SK-N-MC (cell line): ENCODE measurements at places on chromosomes 3 and 15.
A peak's percentile ranks its signal among the peaks of the same experiment; 100 is the strongest.

DNA sequence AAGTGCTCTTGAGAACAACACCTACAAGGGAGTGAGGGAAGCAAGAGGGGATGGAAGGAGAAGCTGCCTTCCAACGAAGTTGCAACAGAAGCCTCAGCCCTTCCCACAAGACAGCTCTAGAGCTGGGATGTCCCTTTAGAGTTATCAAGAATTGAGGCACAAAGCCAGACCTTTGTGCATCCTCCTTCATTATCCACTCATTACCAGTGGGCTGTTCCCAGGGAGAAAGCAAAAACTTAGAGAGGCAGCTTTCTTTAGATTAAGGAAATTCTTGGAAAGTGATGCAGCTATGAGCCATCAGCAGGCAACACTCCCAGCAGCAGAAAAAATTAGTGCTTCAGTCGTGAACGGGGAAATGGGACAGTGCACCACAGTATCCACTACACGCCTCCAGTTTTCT lies 10.6 kb upstream of the CD96 start:
- DNase-seq = no peak

DNA sequence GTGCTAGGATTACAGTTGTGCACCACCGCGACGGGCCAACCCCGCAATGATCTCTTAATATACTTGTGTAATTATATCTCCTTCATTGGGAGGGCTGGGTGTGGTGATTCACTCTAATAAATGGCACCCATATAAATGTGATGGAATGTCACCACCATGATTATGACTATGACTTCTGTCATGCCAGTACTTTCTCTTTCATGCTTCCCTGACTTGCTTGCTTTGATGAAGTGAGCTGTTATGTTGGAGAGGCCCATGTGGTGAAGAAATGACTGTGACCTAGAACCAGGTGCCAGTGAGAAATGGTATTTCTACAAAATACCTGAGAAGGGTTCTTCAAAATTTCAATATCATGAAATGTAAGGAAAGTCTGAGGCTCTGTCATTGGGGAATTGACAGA lies 24.4 kb upstream of the TP63 start:
- no peak for DNase-seq

DNA sequence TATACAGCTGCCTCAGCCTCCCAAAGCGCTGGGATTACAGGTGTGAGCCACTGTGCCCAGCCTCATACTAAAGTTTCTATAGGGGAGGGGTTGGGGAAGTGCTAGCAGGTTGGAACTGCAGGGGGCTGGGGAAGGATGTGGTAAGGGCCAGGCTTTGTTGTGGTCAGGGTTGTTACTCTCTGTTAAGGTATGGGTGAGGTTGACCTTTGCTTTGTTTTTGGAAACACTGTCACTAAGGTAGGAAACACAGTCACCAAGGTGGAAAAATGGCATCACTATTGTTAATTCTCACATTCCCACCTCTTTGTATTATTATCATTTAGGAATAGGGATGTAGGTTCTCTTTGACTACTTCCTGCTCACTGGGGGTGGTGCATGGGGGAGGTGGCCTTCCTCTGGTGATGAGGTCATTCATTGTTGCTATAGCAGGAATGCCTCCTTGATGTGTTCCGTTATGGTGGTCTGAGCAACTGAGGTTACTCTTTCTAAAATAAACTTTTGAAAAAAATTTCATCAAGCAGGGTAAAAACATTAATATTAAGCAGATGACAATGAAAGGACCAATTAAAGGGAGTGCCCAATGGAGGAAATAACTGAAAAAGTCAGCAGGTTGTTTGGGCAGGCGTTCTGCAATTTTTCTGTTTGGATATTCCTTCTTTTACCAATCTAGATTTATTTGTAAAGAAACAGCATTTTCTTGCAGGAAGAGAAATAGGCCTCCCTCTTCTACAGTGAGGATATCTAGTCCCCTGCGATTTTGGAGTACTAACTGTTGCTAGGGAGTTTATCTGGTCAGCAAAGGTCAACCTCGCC lies 150.5 kb downstream of the WDR76 start:
- no peak for DNase-seq

DNA sequence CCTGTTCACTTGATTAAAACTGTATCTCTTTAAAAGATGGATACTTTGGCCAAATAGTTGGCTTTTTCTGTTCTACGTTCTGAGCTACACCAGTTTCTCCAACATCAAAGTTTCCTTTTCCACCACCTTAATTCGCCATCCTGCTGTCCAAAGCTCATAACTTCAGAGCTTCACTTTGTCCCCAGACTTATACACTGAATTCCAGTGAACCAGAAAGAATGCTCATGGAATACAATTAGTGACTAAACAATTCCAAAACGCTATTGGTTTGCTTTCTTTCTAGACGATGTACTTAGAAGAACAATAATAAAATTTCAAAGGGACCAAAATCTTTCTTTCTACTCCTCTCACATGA lies 23.2 kb downstream of the GPR15 start:
- DNase-seq = no peak

GRCh38 chr15:80188251-80188650 lies 35.5 kb downstream of the FAH start:
- no peak for DNase-seq

DNA sequence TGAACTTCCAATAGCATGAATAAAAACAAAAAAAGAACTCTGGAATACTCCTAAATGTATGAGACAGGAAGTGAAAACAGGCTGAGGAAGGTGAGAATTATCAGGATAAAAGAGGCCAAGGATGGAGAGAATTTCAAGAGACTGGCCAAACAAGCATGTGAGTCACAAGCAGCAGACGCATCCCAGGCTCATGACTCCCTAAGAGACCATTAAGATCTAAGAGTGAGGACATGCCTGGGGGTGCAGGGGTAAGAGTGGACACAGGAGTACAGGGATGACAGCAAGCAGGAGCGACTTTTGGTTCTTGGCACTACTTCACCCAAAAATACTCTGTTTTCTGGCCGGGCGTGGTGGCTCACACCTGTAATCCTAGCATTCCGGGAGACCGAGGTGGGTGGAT lies 7.1 kb downstream of the SCAMP2 start:
- DNase-seq = peak; percentile 80

DNA sequence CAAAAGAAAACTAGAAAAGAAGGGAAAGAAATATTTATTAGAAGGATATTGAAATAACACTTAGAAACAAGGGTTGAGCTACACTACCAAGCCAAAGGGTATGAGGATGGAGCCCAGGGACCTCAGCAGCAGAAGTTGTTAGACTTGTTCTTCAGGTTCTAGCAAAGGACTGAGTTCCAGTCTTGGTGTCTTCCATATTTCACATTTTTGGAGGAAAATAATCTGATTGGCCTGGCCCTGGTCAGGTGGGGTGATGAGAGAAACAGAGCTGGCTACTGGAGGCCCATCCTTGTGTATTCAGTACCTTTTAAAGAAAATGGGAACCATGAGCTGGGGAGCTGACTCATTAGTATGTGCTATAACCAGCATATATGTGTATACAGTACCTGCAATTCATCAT lies 28.2 kb downstream of the PPP4R2 start:
- no peak for DNase-seq

DNA sequence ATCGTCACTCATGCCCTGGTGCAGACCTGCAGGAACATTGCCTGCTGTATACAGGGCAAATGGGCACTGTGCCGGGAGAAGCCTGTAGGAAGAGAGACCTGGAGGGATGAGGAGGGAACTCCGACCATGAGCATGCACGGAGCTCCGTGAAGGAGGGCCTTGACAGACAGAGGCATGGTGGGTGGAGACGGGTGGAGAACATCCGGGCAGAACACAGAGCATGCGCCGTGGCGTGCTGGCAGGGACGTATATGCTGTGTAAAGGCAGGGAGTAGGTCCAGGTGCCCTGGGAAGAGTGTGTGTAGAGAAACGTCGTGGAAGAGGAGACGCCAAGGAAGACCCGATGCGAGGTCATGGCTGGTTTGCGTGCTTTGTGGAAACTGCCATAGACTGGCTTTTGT lies 133.0 kb upstream of the FAN1 start:
- no peak for DNase-seq

DNA sequence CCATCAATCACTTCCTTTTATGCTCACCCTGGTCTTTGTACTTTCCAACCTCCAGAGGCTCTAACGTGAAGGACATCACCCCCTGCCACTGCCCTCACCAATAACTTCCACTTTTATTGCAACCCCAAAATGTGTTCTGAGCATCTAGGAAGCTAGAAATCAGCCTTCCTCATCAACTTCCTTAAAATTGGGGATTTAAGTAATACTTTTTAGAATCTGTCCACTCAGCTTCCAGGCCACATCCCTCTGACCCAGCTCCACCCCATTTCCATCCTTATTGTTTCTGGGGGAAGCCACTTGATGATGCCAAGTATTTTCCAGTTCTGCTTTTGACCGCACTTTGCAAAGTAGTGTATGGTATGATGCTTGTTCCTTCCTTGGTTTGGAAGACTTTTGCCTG lies 73.5 kb upstream of the XCR1 start:
- no peak for DNase-seq

GRCh38 chr15:51132384-51133139 lies 37.9 kb upstream of the TNFAIP8L3 start:
- no peak for DNase-seq

- no peak for DNase-seq
Observed at GRCh38 chr3:37985637-37986320, 4.8 kb upstream of the VILL start.

DNA sequence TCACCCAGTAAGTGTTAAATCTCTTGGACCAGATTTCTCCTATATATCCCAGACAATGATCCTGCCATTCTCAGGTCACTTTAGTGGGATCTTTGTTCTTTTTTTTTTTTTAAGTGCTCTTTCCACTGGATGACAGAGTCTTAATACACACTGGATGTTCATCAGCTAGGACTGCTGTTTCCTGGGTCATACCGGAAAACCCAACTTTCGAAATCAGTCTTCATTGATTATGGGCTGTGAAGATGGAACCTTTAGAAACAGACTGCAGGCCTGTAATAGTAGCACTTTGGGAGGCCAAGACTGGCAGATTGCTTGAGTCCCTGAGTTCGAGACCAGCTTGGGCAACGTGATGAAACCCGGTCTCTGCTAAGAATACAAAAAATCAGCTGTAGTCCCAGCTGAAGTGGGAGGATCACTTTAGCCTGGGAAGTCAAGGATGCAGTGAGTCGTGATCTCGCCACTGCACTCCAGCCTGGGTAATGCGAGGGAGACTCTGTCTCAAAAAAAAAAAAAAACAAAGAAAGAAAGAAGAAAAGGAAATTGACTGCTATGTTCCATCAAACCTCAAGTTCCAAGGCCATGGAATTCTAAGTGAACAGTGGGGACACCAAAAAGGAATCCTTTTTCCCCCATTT lies 2.3 kb downstream of the EOGT start:
- DNase-seq = no peak

GRCh38 chr15:54282228-54282836 lies 304.1 kb downstream of the UNC13C start:
- no peak for DNase-seq

- no peak for DNase-seq
Observed at GRCh38 chr3:32510075-32510724, 7.5 kb upstream of the CMTM6 start.

- DNase-seq = no peak
Observed at GRCh38 chr15:72341361-72341760, 21.4 kb upstream of the CELF6 start.

GRCh38 chr3:142574665-142575064 lies 3.9 kb downstream of the ATR start:
- DNase-seq = no peak

DNA sequence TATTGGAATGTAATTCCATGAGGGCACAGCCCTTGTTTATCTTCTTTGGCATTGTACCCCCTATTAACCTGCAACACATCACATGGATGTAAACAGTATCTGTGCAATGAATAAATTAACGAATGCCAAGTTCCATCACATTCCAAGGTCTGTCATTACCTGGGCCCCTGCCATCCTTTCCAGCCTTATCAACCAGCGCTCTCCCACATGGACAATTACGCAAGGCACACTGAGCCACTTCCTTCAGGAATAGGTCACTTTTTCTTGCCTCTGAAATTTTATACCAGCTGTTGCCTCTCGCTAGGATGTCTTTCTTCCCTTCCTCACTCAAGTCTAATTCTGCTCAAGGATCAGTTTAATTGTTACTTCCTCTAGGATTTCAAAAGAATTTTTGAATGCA lies 1051.8 kb upstream of the CFAP20DC start:
- DNase-seq = no peak

DNA sequence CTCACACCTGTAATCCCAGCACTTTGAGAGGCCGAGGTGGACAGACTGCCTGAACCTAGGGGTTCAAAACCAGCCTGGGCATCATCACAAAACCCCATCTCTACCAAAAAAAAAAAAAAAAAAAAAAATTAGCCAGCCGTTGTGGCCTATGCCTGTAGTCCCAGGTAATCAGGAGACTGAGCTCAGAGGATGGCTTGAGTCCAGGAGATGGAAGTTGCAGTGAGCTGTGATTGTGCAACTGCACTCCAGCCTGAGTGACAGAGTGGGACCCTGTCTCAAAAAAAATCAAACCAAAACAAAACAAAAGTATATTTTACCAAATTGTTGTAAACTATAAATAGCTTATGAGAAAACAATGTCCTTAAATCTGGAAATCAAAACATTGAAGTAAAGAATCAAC lies 34.7 kb upstream of the UBP1 start:
- no peak for DNase-seq

DNA sequence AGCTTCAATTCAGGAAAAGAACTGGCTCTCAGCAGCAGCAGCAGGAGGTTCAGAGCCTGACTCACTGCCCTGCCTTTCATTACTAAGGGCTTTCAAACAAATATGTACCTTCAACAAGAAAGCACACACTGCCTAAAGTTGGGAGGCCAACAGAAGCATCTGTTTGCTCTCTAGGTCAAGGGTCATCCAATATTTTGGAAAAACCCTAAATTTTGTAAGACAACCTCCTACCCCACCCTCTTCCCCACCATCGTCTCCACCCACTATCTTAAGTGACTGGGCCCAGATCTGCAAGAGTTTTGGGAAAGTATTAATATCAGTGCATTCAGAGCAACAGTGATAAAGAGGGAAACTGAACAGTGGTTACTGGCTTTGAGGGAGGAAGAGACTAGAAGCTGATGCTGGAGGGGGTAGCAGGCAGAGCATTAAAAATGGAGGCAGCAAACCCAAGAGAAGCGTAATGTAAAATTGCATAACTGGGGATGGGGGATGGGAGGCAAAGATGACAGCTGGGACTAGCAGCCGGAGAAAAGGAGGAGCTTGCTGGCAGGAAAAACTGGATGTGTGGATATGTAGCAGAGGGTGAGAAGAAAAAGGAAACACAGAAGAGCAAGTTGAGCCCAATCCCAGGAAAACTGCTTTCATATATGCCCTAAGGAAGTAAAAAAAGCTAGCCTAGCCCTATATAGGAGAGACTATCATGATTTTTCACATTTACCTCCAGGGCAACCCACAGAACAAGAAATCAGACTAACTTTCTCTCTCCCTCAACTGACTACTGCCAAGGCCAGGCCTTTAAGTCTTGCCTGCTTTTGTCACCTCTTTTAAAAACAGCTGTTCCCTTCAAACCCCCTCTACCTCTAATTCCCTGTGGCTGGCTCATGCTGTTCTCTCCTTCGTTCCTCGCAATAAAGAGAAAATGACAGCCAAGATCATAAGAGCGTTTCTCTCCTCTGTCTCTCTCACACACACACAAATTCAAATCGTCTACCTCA lies 31.4 kb downstream of the NPTN start:
- DNase-seq = peak; percentile 24
